ENCODE measurements at places on chromosomes 6 and 20. TPM values are rescaled to one million over a fixed set of nuclear protein-coding genes. Genes with fewer than 3 reads are reported as not detected.

The NOX3 gene
- not detected for polyA plus RNA-seq

The FILIP1 gene
- 25.5 TPM for polyA plus RNA-seq

DNA sequence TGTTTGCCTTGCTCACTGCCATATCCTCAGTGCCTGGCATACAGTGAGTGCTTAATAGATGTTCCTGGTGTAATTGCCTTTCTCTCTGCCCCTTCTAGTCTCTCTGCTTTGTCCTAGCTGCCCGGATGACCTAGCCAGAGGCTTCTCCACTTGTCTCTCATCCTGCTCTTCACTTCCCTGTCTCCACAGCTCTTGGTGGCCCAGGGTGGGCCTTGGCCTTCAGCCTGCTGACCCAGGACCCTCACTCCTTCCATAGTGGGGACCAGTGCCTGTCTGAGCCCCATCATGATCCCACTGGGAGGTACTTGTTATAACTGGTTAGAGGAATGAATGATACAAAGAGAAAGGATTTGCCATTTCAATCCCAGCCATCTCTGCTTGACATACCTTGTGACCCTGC lies 49.2 kb upstream of the BLCAP start:
- no peak for DNase-seq

DNA sequence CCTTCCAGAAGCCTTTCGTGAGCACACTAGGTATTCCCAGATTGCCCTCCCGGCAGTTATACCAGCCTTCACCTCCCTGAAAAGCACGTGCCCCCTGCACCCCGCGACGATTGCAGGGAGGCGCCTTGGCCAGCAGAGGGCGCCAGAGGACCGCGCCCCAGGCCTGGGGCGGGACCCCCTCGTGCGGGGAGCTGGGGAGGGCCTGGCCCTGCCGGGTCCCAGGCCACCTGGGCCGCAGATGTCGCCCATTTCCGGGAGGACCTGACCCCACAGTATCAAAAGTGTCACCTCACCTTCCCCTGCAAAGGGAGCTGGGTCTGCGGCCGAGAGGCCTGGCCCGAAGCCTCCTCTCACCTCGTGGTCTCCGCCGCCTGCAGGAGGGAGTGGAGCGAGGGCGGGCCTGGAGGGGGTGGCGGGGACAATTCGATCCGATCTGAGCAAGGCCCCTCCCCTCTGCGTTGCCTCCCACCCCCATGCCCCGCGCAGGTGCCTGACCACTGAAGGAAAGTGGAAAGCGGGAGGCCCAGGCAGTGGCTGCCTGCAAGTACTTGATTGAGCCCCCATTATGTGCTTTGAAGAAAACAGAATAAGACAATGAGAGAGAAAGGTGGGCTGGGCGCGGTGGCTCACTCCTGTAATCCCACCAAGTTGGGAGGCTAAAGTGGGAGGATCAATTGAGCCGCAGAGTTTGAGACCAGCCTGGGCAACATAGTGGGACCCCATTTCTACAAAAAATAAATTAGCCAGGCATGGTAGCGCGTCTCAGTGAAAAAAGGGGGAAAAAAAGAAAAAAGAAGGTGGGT lies 3.5 kb upstream of the SNAI1 start:
- no peak for DNase-seq

The PAQR8 gene
- 12.1 TPM for polyA plus RNA-seq

- no peak for DNase-seq
These were observed 33.7 kb downstream of the GCNT2 start for GRCh38 chr6:10554826-10555225.

- DNase-seq: no peak
These were observed 277.0 kb downstream of the FOXA2 start for GRCh38 chr20:22307409-22307808.

The SRF gene
- polyA plus RNA-seq: 116 TPM

The COX4I2 gene
- 10.1 TPM for polyA plus RNA-seq

DNA sequence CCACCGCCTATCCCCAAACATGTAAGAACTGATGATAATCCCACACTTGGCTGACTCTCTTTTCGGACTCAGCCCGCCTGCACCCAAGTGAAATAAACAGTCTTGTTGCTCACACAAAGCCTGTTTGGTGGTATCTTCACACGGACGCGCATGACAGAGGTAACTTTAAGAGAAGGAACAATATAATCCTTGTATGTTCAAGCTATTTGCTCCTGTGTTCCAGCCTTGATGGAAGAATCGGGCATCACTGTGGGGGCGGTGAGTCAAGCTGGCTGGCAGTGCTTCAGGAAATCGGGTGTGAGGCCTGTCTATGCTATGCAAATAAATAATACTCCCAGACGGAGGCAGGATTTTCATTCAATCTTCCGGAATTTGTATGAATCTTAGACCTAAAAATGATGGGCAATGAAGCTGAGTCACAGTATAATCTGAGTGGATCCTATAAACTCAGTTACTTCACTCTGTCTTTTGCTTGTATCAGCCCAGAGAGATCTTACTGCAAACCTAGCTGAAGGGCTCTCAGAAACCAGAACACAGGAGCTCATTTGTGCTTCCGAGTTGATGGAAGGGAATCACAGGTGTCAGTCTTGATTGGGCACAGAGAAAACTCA lies 45.2 kb upstream of the NT5E start:
- no peak for DNase-seq

DNA sequence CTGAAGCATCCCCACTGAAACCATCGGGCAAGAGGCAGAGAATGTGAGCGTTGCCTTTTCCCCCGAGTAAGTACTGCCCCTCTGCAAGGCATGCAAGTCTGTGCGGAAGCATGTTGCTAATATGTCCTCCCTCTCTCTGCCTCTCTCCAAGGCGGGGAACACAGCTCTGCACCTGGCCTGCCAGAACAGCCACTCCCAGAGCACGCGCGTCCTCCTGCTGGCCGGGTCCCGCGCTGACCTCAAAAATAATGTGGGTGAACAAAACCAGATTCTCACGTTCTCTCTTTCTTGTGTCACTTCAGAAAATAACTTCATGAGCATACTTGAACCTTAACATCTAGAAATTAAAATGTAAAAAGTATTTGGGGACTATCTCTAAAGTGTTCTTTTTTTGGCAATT lies 26.4 kb downstream of the LYRM2 start:
- no peak for DNase-seq

DNA sequence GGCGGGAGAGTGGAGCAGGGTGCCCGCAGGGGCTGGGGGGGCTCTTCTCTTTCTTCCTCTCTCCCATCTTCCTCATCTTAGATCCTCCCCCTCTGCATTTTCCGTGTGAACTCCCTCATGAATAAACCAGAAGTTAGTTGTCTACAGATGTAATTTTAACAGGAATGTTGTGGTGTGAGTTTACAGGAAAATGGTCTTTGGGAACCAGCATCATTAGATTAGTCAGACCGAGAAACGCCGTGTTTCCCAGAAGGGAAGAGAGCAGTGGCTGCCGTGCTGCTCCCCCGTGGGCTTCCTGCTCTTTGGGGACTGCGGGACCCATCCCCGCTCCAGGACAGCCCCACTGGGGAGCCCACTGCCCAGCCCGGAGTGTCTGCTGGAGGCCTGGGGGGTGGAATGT lies 3.4 kb downstream of the MYT1 start:
- DNase-seq: no peak

DNA sequence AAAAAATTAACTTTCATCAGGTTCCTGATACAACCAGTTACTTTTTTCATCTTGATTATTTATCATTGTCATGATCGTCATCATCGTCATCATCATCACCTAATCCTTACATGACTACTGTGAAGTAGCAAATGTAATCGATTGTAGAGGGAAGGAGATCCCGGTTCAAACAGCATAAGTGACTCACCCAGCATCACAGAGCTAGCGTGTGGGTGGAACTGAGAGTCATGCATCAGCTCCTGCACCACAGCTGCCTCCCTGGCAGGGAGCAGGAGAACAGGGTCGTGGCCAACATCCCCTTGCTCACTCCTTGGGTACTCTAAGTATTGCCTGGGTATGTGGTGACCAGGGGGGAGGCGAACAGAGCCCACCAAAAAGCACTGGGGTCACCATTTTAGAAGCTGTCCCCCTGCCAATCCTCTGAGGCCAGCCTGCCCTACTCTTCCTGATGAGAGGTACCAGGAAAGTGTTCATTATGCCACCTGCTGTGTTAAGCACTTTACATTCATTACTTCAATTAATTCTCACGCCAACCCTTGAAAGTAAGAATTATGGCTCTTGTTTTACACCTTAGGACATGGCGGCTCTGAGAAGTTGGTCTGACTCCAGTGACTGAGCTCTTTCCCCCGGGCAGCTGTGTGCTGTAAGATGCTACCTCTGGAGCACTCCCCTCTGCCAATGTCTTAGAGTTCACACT lies 425.2 kb downstream of the CD83 start:
- no peak for DNase-seq

DNA sequence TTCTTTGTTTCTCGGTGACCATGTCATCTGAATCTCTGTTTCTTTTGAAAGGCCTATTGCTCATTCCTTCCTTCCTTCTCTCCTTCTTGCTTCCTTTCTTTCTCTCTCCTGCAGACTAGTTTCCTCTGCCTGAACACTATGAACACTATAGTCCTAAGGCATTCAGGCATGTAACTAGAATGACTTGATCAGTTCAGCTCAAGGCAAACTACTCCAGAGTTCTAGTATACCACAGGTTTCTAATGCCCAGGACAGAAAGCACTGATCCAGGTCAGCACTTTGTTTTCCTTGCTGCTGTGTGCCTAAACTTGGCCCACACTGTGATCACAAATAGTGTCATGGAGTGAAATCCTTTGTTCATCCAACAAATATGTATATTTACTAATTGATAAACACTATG lies 324.1 kb upstream of the GJE1 start:
- no peak for DNase-seq

DNA sequence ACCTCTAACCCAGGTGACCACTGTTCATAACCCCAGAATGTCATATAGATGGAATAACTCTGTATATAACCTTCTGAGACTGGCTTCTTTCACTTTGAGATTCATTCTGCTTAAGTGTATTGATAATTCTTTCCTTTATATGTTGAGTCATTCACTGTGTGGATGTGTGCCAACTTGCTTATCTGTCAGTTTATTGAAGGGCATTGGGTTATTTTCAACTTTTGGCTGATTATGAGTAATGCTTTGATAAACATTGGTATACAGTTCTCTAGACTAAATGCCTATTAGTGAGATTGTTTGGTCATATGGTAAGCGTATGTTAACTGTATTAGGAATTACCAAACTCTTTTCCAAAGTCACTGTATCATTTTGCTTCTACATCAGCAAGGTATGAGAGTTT lies 453.4 kb upstream of the SPTLC3 start:
- no peak for DNase-seq

Measured in urinary bladder (tissue), 4 donors.